ENCODE measurements at places on chromosomes 5 and 9.

DNA sequence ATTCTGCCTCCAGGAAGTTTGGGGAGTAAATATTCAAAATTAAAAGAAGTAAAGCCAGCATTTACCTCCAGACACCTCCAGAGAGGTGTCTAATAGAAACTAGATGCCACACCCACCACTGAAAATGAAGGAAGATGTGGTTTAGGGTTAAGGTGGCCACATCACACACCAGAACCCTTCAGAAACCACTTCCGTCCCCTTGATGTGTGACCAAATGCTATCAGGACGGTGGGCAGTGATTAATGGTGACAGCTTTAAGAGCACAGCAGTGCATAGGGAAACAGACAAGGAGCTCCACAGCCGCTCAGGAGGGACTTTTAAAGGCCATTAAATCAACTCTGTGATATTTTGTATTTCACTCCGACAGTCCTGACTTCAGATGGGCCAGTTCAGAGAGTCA, 295.2 kb downstream of the BRINP1 start:
- DNase-seq, result no peak

- DNase-seq, result no peak
These were observed 448.0 kb downstream of the CDH10 start for GRCh38 chr5:24196789-24197188.

DNA sequence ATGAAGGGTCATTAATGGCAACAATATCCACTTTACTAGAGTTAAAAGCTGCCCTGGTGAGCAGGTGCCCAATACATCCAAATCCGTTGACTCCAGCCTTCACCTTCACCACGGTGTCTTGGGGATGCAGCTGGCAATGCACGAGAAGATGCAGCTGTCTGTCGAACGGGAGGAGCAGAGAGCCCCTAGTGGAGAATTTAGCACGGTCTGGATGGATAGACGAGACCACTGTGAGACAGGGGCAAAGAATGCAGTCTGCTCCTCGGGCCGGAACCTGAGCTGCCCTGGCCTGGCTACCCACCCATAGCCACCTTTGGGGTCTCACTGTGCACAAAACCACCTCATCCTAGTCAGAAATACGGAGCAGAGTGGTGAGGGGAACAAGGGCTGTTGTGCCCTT, 35.1 kb downstream of the ADRA1B start:
- DNase-seq, result no peak

DNA sequence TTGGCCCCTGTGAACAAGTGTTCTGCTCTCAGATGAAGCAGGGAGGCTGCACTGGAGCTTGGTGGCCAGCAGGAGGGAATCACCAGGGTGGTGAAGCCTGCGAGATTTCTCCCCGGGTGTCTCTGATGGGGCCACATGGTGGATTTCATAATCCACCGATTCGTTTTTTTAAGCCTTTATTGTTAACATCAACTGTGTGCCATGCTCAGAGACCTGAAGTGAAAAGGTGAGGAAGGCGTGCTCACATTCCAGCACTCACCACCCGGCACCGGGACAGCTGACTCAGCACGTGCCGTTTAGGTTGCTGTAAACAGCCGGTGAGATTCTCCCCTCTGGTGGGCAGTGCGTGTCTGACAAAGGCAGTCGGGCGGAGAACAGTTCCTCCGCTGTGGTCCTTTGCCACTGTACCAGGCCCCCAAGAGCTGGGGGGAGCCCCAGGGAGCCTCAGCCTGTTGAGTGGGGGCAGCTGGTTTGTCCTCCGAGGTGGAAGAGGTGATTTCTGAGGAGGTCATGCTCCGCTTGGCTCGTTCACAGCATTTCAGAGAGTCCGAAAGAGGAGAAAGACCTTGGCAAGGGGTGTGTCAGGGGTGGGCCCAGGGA, 12.7 kb upstream of the AHRR start:
- DNase-seq, result no peak

DNA sequence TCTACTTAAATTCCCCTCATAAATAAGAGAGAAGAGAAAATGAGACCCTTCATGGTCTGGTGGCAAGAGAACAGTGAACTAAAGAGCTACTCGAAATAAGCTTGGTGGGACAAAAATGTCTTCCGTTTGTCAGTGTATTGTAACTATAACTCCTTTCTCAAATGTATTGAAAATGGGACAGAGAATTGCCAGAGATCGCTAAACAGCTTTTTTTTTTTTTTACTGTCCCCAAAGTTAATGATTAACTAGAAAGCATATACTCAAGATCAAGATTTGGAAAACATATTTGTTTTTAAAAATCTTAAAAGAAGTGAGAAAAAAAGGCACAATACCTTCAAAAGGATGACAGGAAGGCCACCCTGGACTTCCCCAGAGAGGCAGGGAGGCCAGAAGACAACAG, 206.4 kb upstream of the CTNND2 start:
- DNase-seq, result no peak

DNA sequence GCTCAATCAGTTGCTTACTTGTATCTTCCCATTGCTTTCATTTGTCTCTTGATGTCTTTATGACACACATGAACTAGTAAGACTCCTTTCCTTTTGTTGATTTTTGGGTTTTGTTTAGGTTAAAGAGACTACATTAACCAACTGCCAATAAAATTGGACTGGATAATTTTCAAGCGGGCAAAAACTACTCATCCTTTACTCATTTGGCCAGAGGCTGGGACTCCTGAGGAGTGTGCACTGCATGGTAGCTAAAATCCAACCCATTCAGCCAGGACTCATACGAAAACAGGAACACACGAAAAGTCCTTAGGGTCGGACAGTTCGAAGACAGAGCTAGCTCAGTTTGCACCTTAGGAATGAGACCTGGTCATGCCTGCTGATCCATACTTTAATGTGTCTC, 6.0 kb downstream of the SLC46A2 start:
- DNase-seq, result no peak

DNA sequence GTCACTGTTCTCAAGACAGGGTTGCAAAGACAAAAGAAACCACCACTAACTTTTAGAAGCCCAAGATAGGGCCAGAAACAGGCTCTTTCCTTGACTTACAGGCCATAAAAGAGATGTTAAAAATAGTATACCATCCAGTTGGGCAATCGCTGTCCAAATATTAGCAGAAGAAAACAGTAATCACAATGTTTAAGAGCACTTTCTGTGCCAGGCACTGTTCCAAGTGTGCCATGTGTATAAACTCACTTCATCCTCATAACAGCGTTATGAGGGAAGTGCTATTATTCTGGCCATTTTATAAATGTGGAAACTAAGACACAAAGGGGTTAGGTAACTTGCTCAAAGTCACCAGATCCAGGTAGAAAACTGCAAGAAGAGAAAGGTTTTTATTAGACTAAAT, 111.7 kb downstream of the KCNN2 start:
- no peak for DNase-seq

GRCh38 chr5:36273809-36274526, 27.7 kb downstream of the RANBP3L start:
- DNase-seq, result no peak

GRCh38 chr9:97575673-97576200, 57.4 kb downstream of the TSTD2 start:
- DNase-seq, result no peak

- DNase-seq, result no peak
These were observed 154.9 kb downstream of the FAM174A start for GRCh38 chr5:100690036-100690560.

- no peak for DNase-seq
These were observed 50.6 kb downstream of the NREP start for GRCh38 chr5:111706345-111706744.

- no peak for DNase-seq
These were observed 59.7 kb downstream of the ELL2 start for GRCh38 chr5:95901676-95902627.

GRCh38 chr5:164326219-164326618, 820.8 kb downstream of the MAT2B start:
- DNase-seq, result no peak

GRCh38 chr5:178194026-178194425, 6.9 kb upstream of the GMCL2 start:
- no peak for DNase-seq

DNA sequence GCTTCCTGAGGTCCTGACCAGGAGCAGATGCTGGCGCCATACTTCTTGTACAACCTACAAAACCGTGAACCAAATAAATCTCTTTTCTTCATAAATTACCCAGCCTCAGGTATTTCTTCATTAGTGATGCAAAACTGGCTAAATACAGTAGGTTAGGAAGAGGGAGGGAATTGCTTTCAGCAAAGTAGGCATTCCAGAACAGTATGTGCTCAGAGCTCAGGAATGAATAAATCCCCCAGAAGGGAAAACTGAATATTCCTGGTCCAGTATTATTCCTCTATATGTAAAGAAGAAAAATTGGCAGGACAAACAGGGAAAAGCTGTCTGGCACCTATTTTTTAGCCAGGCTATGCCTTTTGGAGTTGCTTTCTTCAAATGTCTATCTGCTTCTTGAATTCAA, 577.1 kb downstream of the PSAT1 start:
- DNase-seq, result no peak

- DNase-seq, result no peak
These were observed 15.3 kb downstream of the ARPC5L start for GRCh38 chr9:124877021-124877782.

DNA sequence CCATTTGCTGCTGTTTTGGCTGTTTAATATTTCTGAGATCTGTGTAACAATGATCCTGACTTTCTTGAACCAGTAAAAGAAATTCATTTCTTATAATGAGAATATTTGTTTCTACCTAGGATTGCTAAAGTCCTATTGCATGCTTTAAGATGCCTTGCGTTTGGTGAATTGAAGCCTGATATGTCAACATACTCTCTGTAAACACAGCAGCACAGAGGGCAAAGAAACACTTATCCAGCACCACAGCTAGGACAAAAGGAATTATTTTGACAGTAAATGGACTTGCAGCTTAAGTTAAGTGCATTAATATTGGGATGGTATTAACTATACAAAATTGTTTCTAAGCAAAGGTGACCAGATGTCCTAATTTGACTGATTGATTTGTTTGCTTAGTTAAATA, 2031.2 kb upstream of the CDH6 start:
- no peak for DNase-seq

DNA sequence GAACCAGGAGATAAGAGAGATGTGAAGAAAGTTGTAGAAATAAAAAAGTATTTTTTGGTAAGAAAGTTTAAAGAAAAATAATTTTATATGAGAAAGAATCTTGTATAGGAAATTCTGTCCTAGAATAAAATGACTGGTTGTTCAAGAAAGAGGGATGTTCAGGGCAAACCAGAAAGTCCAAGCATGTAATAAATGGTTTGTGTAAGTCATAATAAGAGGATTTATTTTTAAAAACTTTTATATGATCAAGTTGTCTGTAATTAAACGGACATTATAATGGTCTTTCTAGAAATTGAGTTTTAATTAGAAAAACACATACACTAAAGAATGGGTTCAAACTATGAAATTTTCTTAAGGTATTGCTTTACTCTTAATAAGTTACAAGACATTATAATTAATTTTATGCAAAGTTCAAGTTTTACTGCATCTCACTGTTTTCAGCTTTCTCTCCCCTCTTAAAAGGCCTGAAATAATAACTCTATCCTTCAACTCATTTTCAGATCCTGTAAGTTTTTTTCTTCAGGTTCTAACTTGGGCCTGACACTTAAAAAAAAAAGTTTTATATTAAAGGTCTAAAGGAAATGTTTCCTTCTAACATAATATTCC, 56.1 kb upstream of the ZNF300 start:
- DNase-seq, result no peak

All from AG10803 (cell line).